ENCODE measurements at places on chromosomes 3 and 15. TPM values are rescaled to one million over a fixed set of nuclear protein-coding genes. Genes with fewer than 3 reads are reported as not detected.

Gene CRABP1
- 1,461 TPM for total RNA-seq

Gene ISLR
- 391 TPM for total RNA-seq

Gene ZNF619
- total RNA-seq = 8.9 TPM

Gene CHRFAM7A
- 9.0 TPM for total RNA-seq

DNA sequence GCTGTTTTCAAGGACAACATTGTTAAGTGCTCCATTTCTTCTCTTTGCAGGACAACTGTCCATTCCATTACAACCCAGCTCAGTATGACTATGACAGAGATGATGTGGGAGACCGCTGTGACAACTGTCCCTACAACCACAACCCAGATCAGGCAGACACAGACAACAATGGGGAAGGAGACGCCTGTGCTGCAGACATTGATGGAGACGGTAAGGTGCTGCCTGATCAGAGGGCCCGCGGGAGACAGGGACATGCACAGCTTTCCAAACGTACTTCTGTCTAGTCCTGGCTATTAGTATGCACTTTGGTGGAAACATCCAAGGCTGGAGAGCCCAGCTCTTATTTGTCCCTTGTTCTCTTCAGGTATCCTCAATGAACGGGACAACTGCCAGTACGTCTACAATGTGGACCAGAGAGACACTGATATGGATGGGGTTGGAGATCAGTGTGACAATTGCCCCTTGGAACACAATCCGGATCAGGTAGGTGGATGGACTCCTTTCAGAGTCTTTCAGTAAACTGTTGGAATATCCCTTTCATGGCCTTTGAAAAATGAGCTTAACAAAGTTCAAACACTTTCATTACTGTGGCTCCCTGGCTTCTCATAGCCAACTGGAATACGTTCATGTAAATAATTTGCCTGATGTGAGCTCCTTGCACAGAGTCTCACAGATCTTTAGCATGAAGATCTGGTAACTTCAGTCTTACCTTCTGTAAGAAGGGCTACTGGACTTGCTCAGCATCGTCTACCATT lies 10.4 kb downstream of the THBS1 start:
- DNase-seq = no peak

All from spinal cord (tissue), 10 donors.